Stimulated activated CD8-positive, alpha-beta memory T cell treated with anti-CD3 and anti-CD28 coated beads, Interleukin-4, amount 100 ng/mL, for 1 hour (primary cell): ENCODE measurements at places on chromosomes 1 and 21.

DNA sequence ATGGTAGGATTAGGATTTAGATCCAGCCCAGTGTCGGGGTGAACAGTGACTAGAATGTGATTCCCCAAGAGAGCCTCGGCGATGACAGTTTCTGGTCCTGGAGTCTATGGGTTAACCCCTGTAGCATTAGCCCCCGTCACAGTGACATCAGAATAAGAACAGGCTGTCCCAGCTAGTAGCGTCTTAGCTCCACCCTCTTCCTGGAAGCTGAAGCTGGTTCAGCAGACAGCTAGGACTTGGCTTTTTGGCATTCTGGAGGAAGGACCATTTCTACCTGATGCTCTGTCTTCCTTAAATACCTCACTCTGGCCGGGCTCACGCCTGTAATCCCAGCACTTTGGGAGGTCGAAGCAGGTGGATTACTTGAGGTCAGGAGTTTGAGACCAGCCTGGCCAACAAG lies 5.0 kb downstream of the NDUFS2 start:
- DNase-seq, result no peak

GRCh38 chr1:167447521-167448136 lies 70.7 kb downstream of the CD247 start:
- peak; percentile 36 for DNase-seq

GRCh38 chr1:110617116-110617515 lies 11.0 kb upstream of the KCNA2 start:
- DNase-seq, result no peak

GRCh38 chr1:1058921-1059493 lies 15.1 kb downstream of the RNF223 start:
- no peak for DNase-seq

GRCh38 chr1:33025761-33026160 lies 10.9 kb downstream of the AK2 start:
- DNase-seq, result no peak

DNA sequence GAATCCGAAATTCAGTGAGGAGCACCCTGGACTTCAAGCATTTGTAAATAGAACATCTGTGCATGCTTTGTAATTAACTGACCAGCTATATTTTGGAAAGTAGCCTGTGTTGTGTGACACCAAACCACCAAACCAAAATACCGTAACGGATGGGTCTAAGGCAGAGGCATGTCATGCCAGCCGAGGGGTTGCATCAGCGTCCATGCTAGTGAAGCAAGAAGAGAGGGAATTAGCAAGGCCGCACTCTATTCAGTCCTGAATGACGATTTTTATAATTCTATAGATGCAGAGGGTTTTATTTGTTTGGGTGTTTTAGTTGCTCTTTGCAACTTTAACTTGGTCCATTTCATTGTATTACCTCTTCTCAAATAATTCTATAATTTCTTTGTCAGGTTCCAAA lies 116.8 kb upstream of the SMYD2 start:
- no peak for DNase-seq

DNA sequence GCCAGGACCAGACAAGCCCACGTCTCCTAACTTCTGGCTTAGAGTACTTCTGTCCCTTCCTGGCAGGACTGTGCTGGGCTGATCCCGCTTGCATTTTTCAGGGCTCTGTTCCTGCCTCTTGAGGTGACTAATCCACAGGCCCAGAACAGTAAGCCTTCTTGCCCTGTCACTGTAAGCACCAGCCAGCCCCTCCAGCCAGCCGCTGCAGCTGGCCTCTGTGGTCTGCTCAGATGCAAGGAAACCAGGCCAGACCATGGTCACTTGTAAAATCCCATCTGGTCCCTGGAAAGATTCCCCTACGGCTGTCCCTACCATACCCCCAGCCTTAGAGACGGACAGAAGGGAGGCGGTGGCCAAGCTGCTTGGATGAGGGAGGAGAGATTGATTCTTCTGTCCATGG lies 74.2 kb downstream of the KIRREL1 start:
- DNase-seq, result no peak

- DNase-seq, result no peak
Observed at GRCh38 chr1:113027007-113027406, 46.0 kb upstream of the LRIG2 start.

DNA sequence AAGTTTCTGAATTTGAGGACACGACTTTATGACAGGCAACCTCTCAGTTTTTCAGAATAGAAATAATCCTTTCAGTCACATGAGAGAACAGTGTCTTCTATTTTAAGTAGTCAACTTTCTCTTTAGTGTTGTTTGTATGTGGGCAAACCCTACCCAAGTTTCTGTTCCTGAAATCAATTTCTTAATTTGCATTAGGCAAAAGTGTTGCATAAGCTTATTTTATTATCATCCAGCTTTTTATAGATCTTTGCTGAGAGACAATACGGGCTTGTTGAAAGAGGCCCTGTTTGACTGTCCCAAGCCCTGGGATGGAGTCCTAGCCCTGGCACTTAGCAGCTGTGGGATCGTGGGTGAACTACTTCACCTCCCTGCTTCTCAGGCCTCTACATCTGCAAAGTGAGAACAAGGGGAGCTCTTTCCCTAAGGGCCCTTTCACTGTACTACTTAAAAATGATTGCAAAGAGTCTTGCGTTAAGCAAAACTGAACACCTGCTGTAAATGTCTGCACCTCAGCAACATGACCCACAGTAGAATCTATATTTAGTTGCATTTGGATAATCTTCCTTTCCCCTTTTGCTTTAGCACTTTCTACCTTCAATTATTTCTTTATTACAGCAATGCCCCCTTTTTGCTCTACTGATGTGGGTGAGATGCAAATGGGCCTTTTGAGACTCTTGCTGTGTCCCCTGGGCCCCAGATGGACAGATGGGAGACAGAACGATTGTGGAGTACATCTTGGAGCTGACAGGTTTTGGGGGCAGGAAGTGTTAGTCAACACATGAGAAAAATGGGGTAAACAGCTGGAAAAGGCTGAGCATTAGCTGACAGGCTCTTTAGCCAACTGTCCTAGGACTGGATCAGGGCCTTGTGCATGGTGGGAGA lies 41.0 kb upstream of the SCAF4 start:
- DNase-seq, result no peak

DNA sequence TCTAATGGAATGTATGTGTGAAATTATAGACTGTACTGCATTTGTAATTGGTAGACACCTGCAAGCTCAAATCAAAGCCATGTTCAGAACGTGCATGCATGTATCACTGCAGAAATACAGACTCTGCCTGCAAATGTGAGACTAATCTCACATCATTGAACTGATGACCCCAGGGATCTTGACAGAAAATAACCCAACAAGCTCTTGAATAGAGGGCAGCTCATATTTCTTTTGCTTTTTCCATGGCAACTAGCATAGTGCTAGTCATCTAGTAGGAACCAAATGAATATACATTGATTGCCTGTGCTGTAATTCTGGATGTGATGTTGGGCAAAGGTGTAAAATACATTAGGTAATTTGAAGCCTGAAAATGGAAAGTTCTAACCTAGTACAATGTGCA lies 62.4 kb downstream of the PTPRC start:
- DNase-seq, result no peak

DNA sequence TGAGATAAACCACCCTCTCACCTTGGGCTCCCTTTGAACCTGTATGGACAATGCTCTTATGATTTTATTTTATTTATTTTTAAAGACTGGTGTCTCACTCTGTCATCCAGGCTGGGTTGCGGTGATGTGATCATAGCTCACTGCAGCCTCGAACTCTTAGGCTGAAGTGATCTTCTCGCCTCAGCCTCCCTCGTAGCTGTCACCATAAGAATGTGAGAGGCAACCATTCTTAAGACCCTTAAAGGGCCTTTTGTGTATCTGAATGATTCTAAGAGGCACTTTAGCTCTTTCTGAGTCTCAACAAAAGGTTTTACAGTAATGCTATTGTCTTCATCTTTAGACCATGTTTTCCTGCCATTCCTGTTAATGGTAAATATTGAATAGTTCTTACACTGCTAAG lies 67.0 kb downstream of the IVNS1ABP start:
- DNase-seq, result no peak

GRCh38 chr1:109640285-109640865 lies 15.5 kb upstream of the GSTM4 start:
- DNase-seq, result peak; percentile 83

- DNase-seq, result no peak
Observed at GRCh38 chr1:244614879-244615278, 38.0 kb upstream of the DESI2 start.

DNA sequence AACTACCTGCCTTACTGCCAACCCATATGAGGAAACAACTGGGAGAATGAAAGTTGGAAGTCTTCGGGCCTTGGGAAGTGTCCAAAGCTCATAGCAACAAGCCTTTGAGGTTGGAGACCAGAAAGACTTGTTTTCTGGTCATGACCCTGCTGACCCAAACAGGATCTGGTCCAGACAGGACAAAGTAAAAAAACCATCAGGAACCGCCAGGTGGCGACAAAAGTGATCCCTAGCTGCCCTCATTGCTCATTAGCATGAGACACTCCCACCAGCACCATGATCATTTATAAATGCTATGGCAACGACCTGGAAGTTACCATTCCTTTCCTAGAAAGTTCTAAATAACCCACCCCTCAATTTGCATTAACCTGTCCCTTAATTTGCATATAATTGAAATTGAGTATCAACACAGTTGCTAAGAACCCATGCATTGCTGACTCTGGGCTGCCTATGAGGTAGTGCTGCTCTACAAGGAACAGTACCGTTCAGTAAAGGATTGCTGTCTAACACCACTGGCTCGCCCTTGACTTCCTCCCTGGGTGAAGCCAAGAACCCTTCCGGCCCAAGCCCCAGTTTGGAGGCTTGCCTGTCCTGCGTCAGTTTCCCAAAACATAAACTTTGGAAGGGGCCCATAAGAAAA lies 89.0 kb downstream of the URB2 start:
- no peak for DNase-seq

DNA sequence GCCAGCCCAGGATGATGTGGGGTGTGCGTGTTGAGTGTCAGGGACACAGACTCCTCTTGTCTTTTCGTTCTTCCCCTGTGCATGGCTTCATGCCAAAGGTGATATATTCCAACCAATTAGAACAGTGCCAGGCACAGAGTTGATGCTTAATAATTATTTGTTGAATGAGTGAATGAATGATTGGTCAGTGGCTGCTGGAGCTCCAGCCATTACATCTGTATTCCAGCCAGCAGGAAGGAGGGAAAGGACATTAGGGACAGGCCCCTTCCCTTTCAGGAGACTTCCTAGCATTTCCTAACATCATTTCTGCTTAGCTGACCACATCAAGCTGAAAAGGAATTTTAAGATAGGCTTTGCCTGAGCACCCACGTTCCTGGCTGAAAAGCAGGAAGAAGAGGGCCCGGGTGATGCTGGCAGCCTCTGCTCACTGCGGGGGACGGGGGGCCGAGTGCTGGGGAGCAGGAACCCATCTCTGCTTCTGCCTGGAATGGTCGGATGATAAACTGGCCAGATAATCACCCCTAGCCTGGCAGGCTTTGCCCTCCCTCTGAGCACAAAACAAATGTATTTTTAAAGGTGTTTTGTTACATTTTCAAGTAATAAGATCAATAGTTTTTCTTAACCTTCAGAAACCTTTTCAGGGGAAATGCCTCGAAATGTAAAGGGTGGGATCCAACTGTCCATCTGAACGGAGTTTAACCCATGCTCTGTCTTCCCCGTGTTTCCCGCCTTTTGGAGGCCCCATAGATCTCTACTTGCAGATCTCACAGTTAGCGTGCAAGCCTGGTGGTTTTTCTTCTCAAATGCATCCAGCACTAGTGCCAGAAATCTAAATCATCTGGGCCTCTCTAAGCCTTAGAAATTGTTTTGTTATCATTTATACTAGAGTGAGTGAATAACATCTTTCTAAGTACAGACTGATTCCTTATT lies 39.0 kb downstream of the SLC37A1 start:
- no peak for DNase-seq

DNA sequence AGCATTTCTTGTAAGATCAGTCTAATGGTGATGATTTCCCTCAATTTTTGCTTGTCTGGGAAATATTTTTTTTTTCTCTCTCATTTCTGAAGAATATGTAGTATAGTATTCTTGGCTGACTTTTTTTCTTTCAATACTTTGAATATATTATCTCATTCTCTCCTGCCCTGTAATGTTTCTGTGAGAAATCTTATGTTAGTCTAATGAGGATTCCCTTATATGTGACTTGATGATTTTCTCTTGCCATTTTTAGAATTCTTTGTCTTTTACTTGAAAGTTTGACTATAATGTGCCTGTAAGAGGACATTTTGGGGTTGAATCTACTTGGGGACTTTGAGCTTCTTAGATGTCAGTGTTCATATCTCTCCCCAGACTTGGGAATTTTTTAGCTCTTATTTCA lies 40.0 kb upstream of the PCBP3 start:
- no peak for DNase-seq

- DNase-seq, result no peak
Observed at GRCh38 chr1:45412899-45413298, 72.7 kb upstream of the MUTYH start.

DNA sequence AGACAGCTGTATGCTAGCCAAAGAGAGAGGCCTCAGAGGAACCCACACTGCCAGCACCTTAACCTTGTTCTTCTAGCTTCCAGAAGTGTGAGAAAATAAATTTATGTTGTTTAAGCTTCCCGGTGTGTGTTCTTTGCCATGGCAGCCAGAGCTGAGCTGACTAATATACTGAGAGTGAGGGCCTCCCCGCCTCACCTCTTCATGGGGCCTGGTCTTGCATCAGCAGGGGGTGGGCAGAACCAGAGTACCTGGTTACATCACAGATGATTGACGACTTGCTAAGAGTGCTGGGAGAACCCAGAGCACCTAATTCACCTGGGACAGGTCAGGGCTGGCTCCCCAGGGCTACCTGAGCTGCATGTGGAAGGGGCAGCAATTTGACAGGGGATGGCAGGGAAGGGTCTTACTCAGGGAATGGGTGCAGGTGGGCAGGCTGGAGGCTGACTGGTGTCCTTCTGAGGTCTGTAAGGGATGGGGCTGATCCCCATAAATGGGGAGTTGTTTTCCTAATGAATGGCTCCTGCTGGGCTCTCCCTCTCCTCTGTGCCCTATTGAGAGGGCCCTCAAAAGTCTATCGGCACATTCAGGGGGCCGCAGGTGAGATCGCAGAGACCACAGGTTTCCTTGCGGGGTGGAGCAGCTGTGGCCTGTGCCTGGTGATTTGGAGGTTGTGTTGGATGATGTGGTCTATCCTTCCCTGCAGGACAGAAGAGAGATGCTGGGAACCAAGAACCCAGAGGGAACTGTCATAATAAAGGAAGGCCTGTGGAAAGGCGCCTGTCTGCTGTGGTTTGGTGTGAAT lies 60.6 kb upstream of the ETV3 start:
- DNase-seq, result no peak
